RCC 7860 (cell line): ENCODE measurements at places on chromosomes 11 and 22.

DNA sequence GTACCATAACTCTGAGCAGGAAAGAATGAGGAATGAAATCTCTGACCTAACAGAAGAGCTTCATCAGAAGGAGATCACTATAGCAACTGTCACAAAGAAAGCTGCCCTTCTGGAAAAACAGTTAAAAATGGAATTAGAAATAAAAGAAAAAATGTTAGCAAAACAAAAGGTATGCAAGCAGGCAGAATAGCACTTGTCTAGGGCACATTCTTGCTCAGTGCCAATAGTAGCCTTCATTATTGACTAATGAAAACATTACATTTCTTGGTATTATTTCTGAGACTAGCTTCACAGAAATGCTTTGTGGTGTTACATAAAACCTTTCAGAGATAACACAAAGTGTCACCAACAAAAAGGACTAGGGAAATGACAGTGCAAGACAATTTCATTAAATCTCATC, 63.9 kb downstream of the DEUP1 start:
- no peak for DNase-seq

DNA sequence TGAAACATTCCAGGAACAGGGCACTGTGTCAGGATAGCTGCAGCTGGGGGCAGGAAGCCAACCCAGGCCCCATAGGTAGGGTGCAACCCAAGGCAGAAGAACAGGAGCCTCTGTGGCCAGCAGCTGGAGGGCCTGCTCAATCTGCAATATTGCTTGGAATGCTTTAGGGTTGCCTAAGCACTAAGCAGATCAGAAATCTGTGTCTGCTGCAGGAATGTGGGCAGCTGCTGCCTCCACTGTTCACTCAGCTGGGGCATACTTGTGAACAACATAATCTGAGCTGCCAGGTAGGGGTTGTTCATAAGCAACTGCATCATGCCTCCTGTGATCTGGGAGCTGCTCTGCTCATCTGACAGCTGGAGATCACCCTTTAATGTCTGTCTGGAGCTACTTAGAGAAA, 1.7 kb downstream of the UBQLNL start:
- no peak for DNase-seq

- DNase-seq: no peak
Observed at GRCh38 chr11:68691402-68691784, 7.0 kb downstream of the GAL start.

DNA sequence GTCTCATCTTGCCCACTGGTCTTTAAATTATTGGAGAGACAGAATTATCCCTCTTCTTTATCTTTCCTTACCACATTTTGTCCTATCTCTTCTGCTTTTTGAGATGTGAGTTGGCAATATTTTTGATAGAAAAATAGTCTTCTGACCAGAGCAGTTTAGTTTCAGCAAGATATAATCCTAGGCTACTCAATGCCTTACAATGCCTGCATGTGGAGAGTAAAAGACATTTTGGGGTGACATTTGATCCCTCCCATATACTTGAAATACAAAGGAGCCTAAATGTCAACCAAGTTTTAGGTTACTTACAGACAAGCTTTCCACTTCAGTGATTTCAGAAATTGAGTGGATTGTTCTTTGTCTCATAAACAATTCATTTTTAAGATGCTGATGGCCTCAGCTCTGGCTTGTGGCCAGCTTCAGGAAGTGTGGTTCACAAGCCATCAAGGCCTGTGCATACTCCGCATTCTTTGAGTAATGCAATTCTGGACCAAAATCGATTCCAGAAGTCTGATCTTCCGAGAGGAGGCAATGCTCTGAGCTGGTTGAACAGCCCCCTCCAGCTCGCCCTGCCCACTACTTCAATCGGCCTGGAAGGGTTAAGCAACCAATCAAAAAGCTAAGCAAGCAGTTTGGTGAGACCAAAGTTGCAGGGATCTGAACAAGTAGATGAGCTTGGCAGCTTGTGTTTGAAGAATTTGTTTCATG, 274.4 kb downstream of the BLID start:
- DNase-seq: no peak

- DNase-seq: no peak
Observed at GRCh38 chr11:64976651-64977050, 4.7 kb upstream of the MAJIN start.

- no peak for DNase-seq
Observed at GRCh38 chr11:100667449-100667848, 19.6 kb upstream of the ARHGAP42 start.

DNA sequence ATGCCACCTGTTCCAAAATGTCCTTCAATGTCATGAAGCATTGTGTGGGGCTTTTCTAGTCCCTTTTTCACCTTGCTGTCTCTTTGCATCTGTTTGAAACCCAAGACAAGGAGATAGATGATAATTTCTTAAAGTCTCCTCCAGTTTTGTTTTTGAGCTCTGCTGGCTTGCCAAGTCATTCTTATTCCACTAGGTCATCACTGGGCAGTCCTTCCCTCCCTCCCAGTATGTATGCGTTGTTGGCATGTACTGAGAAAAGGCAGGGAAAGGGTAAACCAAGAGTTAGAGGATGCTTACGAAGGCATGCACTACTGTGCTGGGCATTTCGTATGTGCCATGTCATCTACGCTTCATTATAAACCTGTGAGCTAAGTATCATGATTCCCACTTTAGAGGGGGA, 78.6 kb downstream of the PARVA start:
- DNase-seq: no peak

DNA sequence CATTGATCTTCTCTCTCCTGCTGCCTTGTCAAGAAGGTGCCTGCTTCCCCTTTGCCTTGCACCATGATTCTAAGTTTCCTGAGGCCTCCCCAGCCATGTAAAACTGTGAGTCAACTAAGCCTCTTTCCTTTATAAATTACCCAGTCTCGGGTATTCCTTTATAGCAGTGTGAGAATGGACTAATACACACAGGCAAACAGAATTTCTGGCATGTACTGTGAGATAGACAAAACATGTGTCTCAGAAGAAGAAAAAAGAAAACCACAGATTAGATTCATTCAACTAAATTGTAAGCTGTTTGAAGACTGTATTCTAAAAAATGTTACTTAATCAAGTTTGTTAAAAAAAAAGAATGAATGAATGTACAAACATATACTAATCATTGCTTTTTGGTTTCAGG, 1.5 kb upstream of the MMP20 start:
- DNase-seq: no peak

- DNase-seq: no peak
Observed at GRCh38 chr11:100861212-100861611, 174.1 kb downstream of the ARHGAP42 start.

- no peak for DNase-seq
Observed at GRCh38 chr22:16824716-16825687, at the start of gene XKR3. Gene XKR3 (minus strand): TSS chr22:16825411. CDS start chr22:16808073, 17,338 bp downstream.

DNA sequence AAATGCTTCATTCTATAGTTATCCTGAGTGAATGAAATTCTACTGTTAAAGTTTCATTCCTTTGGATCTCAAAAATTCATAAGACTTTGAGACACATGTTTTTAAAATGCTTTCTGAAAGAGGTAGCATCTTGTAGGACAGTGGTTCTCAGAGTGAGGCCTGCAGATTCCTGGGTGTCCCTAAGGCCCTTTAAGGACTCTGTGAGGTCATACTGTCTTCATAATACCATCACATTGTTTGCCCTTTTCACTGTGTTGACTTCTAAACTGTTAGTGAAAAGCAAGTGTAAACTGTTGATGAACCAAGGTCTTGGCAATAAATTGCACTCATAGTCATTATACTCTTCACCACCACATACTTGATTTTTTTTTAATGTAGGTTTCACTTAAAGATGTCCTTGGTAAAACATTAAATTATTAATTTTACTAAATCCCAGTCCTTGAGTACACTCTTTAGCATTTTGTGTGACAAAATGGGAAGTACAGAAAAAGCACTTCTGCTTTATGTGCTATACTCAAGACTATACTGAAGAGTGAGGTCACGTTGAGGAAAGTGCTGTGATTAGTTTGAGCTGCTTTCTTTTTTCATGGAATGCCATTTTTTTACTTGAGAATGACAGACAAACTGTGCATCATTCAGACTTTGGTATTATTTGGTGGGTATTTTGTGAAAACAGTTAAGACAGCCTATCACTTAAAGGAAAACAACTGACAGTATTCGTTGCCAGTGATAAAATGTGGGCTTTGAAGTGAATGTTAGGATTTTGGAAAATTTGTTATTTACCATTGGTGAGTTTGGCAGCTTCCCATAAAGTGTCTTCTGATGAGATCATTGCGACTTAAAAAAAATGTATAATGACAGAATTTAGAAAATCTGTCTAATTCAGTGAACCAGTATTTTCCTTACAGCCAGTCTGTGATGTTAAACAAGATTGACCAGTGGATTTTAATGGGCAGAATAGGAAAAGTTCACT, 61.1 kb downstream of the SPECC1L start:
- DNase-seq: no peak

- DNase-seq: no peak
Observed at GRCh38 chr11:26557666-26558065, 14.4 kb downstream of the MUC15 start.

DNA sequence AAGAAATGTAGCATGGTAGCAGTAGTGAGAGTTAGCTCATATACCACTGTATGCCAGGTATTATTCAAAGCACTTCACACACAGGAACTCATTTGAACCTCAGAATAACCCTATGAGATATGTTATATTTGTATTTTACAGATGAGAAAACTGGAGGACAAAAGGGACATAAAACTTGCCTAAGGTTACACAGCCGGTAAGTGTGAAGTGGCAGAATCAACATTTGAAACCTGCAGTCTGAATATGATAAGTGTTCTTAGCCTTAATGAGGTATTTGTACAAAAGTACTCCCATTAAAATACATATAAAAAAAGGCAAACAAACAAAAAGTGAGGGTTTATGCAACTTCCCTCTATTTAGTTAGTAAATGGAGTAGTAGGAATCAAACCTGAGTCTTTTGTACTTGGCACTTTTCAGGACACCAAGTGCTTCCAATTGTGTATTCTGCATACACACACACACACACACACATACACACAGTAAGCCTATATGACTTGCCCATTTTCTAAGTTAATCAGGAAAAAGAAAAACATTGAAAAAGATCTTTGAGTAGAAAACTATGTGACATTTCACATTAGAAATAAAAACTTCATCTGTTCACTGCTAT, 223.9 kb upstream of the FOLH1 start:
- no peak for DNase-seq

DNA sequence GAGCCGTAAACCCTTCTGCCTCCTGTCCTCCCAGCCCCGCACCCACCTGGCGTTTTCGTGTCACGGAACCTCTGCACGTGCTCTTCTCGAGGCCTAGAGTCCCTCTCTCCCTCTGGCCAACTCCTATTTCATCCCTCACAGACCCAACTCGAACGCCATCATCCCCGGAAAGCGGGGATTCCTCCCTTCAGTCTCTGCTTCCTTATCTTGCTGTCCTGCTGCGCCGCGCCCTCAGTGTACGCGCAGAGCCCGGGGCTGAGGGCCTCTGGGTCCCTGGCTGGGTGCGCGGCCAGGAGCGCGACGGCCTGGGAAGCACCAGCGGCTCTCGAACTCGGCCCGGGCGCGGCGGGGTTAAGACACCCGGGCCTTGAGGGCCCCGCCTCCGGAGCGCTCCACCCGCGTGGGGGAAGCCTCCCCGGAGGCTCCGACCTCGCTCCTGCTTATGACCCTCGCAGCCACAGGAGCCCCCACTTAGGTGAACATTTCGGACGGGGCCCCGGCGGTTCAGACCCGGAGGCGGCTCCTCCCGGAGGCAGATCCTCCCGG, 398 bp upstream of the ATG16L2 start:
- peak; percentile 55 for DNase-seq

DNA sequence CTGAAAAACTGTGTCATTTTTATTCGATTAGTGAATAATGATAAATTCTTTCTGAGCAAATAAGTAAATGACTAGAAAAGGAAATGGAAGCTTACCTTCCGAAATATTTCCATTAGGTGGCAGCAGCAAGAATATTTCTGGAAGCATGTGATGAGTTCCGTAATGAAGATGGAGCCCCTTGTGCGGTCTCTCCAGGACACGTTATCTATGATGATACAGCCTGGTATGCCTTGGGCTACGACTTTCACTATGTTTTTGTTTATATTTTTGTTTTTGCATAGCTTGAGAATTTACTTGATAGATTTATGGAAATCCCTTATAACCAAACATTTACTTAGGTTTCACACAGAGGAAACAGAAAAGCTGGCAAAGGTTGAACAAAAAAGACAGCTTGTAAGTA, 25.7 kb downstream of the CASP5 start:
- DNase-seq: no peak

- DNase-seq: no peak
Observed at GRCh38 chr22:33232071-33232470, 173.9 kb upstream of the SYN3 start.

DNA sequence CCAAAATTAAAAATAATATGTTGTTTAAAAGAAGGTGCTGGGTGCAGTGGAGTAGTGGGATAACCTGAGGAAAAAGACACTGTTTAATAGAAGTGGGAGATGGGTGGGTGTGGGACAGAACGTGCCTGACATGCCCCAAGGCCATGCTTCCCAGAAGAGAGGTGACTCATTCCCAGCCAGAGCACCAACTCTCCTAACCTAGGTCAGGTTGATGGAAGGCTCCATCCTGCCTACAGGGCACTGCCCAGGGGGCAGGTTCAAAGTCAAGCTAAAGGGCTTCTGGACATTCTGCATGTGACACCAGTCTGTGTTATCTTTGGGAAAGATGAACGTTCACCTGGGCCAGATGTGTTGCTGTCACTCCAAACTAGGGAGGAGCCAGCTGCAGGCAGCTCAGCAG, 453.1 kb downstream of the SOX6 start:
- DNase-seq: no peak
